ENCODE measurements at places on chromosomes 7 and 10.
A peak's percentile ranks its signal among the peaks of the same experiment; 100 is the strongest.

DNA sequence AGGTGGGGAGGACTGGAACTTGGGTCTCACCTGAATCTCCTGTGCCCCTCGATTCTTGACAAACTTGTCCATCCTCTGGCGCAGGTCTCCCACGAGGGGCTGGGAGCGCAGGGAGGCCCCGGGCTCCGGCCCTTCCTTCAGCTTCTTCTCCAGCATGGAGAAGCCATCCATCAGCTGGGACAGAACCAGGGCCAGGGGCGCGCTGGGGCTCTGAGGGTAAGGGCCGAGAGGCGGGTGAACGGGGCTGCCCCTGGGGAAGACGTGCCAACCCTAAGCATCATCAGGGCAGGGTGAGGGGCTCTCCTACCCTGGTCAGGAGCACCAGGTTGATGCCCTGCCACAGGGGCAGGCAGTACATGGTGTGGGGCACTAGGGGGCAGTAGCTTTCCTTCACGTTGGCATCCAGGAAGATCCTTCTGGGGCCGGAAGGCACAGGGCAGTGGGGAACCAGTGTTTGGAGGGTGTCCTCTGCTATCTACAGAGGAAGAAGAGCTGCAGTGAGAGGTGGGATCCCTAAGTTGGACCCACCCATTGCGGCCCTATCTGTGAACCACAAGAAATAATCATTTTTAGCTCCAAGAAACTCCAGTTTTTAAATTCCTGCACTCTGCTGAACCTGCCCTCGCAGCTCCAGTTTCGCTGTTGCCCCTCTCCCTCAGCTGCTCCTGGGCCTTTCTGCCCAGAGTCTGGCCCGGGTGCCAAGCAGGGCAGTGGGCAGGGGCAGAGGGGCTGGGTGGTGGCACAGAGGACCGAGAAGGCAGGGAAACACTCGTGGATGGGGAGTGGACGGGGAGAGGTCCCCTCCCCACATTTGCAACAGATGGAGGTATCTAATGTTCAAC is 10.8 kb upstream of the PYROXD2 start:
- peak; percentile 18 for DNase-seq

GRCh38 chr7:21253740-21254687 is 173.9 kb upstream of the SP4 start:
- peak; percentile 28 for DNase-seq

GRCh38 chr10:48634198-48634983 is 29.5 kb upstream of the ARHGAP22 start:
- DNase-seq = peak; percentile 50

DNA sequence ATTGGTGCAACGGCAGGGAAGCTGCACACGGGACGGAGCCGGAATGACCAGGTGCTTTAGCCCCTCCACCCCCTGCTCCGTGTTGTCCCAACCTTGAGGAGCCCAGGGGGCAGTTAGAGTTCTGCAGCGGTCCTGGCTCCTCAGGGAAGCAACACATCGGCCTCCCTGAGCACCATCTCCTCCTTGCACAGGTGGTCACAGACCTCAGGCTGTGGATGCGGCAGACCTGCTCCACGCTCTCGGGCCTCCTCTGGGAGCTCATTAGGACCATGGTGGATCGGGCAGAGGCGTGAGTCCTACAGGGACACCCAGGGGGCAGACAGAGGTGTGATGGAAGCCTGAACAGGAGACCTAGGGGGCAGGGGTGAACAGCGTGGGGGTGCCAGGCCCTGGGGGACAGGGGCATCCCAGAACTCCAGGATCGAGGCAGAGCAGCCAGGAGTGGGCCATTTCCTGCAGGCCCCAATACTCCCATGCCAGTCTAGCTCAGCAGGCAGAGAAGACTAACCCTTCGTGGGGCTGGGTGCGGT is 7.3 kb downstream of the ASL start:
- no peak for DNase-seq

DNA sequence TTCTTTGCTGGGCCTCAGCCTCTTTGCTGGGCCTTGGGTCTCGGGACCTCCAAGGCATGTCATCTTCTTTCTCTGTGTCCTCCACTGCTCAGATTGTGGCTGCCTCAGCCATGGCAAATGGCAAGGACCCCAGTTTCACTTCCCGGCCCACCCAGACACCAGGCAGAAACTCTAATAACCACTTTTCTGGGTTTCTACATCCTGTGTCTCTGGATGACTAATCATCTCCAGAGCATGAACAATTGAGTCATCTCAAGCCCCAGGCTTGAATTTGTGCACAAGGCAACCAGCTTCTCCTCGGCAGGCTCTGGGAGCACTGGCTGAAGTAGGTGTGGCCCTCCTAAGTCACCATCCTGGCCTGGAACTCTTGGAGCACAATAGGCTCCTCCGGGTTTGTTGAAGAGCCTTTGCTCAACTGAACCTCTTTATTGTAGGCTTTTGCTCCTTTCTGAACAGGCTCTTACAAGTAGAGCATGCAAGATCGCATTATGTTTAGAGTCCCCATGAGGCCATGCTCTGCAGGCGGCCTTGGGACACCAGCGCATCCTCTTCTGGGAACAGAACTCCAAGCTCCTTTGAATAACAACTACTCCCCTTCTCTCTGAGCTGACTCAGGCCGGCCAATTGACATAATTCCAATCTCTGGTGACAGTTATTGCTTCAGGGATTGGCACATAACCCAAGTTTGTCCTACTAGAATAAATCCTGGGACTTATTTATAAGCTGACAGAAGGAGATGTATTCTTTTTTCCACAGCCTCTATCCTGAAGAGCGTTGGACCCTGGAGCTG is 218.1 kb downstream of the WDR11 start:
- DNase-seq = no peak

- DNase-seq = no peak
These were observed 16.9 kb downstream of the ZNF713 start for GRCh38 chr7:55903985-55904759.

- no peak for DNase-seq
These were observed 741.4 kb upstream of the VSTM2A start for GRCh38 chr7:53800746-53801145.

- DNase-seq = no peak
These were observed 32.8 kb upstream of the SFTPD start for GRCh38 chr10:79981450-79982361.

GRCh38 chr7:158549616-158550393 is 37.8 kb downstream of the PTPRN2 start:
- no peak for DNase-seq

DNA sequence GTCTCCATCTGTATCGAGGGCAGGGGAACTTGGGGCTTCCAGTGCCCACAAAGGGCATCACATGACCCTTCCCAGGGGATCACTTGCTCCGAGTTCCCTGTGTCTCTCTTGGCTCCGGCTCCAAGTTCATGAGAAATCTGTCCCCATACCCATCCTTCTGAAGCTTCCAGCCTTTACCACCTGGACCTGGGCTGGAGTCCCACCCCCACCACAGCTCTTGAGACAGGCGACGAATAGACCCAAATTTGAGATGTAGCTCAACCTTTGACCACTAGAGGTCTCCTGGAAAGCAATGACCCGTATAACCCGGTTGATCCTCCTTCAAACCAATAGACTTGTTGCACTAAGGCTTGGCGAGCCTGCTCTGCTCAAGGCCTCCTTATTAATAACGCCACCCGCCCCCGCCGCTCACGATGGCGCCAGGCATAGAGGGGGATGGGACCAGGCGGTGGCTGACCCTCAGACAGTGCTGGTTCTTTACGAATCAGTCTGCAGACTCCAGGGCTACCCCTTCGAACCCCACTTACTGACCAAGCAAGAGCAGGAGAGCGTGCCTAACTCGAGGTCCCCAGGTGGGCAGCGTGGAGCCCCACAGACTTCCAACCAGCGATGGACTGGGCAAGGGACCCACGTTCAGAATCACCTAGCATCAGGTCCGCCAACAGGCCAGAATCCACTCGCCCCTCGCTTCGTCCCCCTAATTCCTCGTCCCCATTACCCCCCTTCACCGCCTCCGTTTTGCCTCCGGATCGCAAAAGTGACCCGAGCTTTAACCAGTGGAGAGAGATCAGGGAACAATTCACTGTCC is 4.4 kb upstream of the ARID5B start:
- DNase-seq = peak; percentile 62

GRCh38 chr7:98387131-98387530 is 13.8 kb downstream of the BAIAP2L1 start:
- no peak for DNase-seq

DNA sequence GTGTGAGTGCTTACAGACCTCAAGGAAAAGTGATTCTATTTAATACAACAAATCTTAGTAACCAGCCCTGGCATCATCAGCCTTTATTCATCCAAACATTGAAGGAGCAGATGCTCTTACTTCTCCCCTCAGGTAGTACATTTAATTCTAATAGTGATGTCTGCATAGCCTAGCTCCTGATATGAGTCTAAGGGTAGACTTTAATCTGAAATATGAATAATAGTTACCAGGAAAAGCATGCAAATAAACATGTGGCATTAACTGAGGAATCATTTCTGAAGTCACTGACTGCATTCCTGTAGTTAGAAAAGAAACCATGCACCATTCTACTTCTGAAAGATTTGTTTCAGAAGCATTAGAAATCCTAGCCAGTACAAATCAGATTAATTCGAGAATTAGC is 25.7 kb upstream of the LMBR1 start:
- DNase-seq = no peak

- no peak for DNase-seq
These were observed 9.9 kb downstream of the FAM131B start for GRCh38 chr7:143352531-143353002.

- DNase-seq = no peak
These were observed 2.5 kb downstream of the HMX2 start for GRCh38 chr10:123150271-123150985.

DNA sequence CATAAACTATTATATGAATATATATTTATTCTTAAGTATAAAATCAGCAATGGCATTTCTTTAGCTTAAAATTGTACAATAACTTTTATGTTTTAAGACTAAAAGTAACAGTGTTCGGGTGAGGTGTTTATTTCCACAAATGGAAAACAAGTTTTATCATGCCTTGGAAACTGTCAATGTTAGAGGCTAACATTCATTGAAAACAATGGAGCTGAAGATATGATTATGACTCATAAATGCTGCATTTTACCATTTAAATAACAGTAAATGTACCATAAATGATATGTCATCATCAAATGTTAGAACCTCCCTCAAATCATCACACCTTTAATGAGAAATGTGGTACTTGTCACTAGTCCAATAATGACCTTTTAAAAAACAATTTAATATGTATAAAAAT is 897.3 kb downstream of the PCDH15 start:
- no peak for DNase-seq

DNA sequence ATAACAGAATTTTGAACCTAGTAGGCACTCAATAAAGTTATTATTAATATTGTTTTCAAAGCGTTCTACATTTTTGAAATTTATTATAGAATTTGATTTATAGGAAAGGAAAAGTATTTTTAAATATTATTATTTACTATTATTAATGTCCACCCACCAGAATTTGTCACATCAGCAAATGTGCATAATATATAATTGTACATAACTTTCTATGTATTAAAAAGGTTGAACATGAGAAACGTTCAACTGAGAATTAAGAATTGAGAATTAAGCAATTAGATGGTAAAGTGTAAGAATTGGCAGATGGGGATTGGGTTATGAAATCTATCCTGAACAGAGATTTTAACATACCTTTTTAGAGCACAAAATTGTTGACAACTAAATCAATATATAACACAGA is 129.8 kb downstream of the PTN start:
- DNase-seq = no peak

DNA sequence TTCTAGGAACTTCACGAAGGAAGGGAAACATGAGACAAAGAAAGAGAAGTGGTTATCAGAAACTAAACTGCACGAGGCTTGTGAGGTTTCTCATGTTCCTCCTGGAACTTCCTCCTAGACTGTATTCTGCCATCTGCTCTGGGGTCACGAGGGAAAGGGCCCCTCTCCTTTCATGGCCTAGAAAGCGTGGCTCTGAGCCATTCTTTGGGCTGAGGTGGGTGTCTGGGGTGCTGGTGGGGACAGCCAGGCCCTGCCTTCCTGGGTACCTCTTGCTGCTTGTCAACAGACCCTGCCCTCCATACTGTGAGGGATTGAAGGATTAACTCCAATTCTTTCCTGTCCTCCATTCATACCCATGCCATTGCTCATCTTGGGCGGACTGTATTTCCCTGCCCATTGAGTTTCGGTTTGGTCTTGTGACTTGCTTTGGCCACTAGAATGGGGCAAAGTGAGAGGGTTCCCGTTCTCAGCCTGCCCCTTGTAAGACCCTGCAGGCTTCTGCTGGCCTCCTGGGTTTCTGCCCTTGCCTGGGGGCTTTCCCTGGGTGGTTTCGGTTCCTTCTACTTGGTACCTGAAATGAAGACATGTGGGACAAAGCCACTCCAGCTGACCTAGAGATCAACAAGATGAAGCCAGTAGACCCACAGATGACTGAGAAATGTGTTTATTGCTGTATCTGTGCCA is 14.9 kb upstream of the GIMAP8 start:
- DNase-seq = no peak

- no peak for DNase-seq
These were observed 33.5 kb downstream of the FIGNL1 start for GRCh38 chr7:50416527-50417182.

- DNase-seq = no peak
These were observed 12.9 kb downstream of the COL17A1 start for GRCh38 chr10:104072786-104073185.

DNA sequence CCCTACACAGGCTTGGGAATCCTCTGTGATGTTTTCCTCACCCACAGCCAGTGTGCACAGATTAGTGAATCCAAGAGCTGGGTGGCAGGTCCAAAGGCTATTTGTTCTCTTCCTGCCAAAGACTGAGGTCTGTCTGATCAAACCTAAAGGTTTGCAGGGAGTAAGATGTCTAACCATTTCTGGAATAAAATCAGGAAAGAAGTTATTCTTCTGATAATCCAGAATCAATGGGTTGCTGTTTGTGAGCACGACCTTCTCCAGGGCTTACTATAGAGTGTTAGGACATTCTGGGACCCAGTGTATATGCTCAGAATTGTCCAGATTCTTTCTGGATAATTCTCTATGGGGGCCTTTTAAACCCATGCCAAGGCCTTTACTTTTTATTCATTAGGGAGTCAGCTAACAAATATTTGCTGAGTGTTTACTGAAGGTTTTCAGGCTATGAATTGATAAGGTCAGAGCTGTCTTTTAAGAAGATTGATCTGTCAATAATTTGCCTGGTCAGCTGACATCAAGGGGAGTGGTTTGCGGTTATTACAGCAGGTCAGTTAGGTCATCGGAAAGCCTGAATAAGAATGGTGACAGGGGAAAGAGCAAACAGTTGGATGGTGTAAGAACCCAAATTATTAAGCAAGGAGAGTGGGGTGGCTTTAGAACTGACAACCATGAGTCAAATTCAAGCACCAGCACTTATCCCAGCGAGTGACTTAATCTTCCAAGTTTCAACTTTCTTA is 7.5 kb upstream of the TECTB start:
- DNase-seq = no peak

- no peak for DNase-seq
These were observed 53.0 kb downstream of the SMURF1 start for GRCh38 chr7:99090771-99091542.

All from T-helper 2 cell treated with Interferon-gamma antibody and Interleukin-4, amounts not matched to agents 5 μg/mL and 100 μg/mL, for 36 hours (primary cell).